HCT116 (cell line): ENCODE measurements at places on chromosomes 6 and 20. TPM values are rescaled to one million over a fixed set of nuclear protein-coding genes. Genes with fewer than 3 reads are reported as not detected.

- no peaks in the 10 kb centered on the region for H3K36me3 ChIP-seq
- H3K27ac ChIP-seq, result no peak overlapping the region
- peaks cover 50% of the 10 kb centered on the region for H3K27me3 ChIP-seq
Observed at GRCh38 chr20:37630166-37630565, 63.7 kb upstream of the CTNNBL1 start.

GRCh38 chr6:41470029-41470330 is 76.2 kb upstream of the FOXP4 start:
- H3K27me3 ChIP-seq, result no peaks in the 10 kb centered on the region; the same call in 1 of the 2 replicates
- peaks cover 20% of the 10 kb centered on the region for H3K4me1 ChIP-seq
- peak overlapping the region; percentile 44; the same call in 1 of the 2 replicates for H3K27ac ChIP-seq

DNA sequence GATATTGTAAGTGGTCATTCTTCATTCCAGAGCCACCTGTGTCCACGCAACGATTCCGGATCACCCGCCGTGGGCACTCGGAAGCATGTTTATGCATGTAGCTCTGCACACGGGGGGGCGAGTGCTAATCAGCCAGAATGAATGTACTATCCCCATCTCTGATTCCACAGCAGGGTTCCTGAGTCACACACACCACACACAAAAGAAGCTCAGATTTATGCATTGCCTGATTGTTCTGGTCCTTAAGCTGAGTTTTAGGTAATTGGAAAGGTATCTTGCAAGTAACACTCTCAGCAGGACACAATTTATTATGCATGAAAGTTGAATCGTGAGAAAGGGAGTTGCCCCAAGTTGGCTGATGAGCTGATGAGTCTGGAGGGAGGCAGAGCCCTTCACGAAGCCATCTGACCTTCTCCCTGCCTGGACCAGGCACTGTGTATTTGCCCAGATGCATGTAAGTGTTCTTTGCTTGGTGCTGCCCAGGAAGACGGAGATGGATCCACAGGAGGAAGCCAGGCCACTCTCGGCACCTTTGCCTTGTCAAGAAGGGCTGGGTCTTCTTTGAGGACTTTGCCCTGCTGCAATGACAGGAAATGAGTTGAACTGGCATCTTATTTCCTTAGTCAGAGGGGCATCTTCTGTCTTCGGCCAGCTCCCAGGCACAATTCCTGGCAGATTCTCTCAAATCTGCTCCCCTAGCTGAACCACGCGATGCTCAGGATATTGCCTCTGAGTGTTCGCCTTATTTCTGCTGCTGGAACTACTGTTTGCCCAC is 141.1 kb downstream of the SYNDIG1 start:
- H3K4me1 ChIP-seq, result no peaks in the 10 kb centered on the region
- peaks cover 69% of the 10 kb centered on the region for H3K27me3 ChIP-seq
- H3K4me3 ChIP-seq, result no peak overlapping the region
- H3K36me3 ChIP-seq, result no peaks in the 10 kb centered on the region

DNA sequence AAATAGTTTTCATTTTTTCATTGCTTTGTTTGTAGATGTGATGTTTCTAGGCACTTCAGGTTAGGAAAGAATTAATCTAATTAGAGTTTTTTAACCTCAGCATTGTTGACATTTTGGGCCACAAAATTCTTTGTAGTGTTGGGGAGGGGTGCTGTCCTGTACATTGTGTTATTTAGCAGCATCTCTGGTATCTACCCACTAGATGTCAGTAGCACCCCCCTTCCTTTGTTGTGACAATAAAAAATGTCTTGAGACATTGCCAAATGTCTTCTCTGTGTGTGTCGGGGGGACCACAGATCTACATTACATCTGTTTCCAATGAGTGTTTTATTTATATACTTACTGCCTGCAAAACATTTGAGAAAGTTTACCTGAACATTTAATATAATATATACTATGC is 45.6 kb downstream of the EYA4 start:
- DNase-seq, result no peak
- H3K4me3 ChIP-seq, result no peak overlapping the region
- no peak overlapping the region for H3K27ac ChIP-seq
- no peaks in the 10 kb centered on the region for H3K36me3 ChIP-seq
- no peaks in the 10 kb centered on the region for H3K4me1 ChIP-seq
- H3K27me3 ChIP-seq, result no peaks in the 10 kb centered on the region

- DNase-seq, result no peak
- no peaks in the 10 kb centered on the region for H3K27me3 ChIP-seq
- no peak overlapping the region for H3K4me3 ChIP-seq
- no peak overlapping the region for H3K27ac ChIP-seq
- no peaks in the 10 kb centered on the region for H3K4me1 ChIP-seq
Observed at GRCh38 chr6:150876598-150876997, 11.1 kb downstream of the MTHFD1L start.

GRCh38 chr6:1611572-1612298 is 2.0 kb downstream of the FOXC1 start:
- DNase-seq, result no peak
- peak overlapping the region; percentile 79 for H3K4me3 ChIP-seq
- peak overlapping the region; percentile 99 for H3K27ac ChIP-seq
- H3K27me3 ChIP-seq, result no peaks in the 10 kb centered on the region

GRCh38 chr6:107132330-107132954 is 17.1 kb upstream of the BEND3 start:
- peak; percentile 19 for DNase-seq
- peaks cover 8% of the 10 kb centered on the region for H3K4me1 ChIP-seq
- no peak overlapping the region for H3K4me3 ChIP-seq
- no peak overlapping the region for H3K27ac ChIP-seq
- no peaks in the 10 kb centered on the region for H3K27me3 ChIP-seq

DNA sequence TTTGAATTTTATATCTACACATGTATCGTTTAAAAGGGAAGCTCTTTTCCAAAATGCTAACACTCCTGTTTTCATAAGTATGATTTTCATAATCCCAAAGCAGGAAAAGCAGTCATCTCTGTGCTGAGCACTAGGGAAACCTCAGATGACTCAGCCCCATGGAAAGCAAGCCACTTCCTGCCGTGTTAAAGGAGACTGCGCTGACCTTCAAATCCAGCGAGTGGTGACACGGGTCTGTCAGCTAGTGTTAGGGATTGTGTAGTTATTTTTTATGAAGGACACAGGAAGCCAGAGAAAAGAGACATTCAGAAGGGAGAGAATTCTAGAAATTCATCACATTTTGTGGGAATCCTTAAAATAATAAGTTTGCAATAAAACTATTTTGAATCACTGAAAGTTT is 57.0 kb upstream of the CD93 start:
- peak overlapping the region; percentile 0; the same call in 1 of the 2 replicates for H3K27ac ChIP-seq
- peaks cover 23% of the 10 kb centered on the region for H3K4me1 ChIP-seq
- DNase-seq, result peak; percentile 47
- no peaks in the 10 kb centered on the region for H3K27me3 ChIP-seq
- no peaks in the 10 kb centered on the region for H3K36me3 ChIP-seq

DNA sequence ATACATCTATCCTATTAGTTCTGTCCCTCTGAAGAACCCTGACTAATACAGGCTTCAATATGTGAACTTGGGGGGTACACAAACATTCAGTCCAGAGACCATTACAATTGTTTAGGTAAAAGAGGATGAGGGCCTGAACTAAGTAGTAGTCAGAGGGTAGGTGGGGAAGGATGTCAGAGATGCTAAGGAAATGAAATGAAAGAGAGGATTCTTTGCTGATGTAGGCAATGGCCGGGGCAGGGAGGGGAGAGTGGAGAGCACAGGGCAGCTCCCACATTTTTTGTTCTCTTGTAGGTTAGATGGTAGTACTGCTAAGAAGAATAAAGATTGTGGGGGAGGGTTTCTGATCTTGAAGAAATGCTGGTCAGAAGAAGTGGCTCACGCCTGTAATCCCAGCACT is 60.8 kb downstream of the SOX4 start:
- H3K27me3 ChIP-seq, result no peaks in the 10 kb centered on the region
- DNase-seq, result no peak

Gene MRAP2
- 1.4 TPM for total RNA-seq

Gene PI3
- not detected for total RNA-seq

Gene SYNDIG1
- total RNA-seq, result not detected

Gene PAX1
- total RNA-seq, result not detected

Gene FLOT1
- total RNA-seq, result 117 TPM

Gene MATN4
- total RNA-seq, result 0.64 TPM
